ENCODE measurements at places on chromosomes 16 and 17.

GRCh38 chr16:73051226-73051625 lies 3.3 kb upstream of the ZFHX3 start:
- no peak for ATAC-seq

GRCh38 chr16:67339453-67339852 lies 12.8 kb downstream of the LRRC36 start:
- ATAC-seq: no peak

- ATAC-seq: no peak
Measured at GRCh38 chr17:4544951-4545216, 10.3 kb downstream of the MYBBP1A start.

GRCh38 chr16:68079376-68079625 lies 5.9 kb upstream of the NFATC3 start:
- no peak for ATAC-seq

DNA sequence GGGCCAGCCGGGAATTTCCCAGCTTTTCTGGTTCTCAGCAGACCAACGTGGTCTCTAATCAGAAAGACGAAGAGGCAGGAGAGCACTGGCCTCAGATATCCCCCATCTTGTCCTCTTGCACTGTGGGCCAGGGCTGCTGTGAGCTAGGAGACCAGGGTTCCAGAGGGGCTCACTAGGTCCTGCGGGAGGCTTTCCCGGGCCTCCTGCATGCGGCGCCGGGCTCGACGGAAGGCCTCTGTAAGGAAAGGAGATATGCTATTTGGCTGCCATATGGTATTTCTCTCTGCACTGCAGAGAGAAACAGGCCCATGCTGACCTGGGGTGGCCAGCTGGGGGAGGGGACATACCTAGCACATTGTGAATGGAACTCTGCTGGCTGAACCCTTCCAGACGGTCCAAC lies 13.1 kb downstream of the MKS1 start:
- no peak for ATAC-seq
